ENCODE measurements at places on chromosomes 7 and 10.

- DNase-seq: no peak
Measured at GRCh38 chr7:1193593-1194424, 33.8 kb upstream of the ZFAND2A start.

GRCh38 chr7:42960762-42961161, 28.6 kb downstream of the MRPL32 start:
- DNase-seq: no peak

- DNase-seq: no peak
Measured at GRCh38 chr10:86229811-86230556, 136.6 kb downstream of the GRID1 start.

- DNase-seq: no peak
Measured at GRCh38 chr7:123096434-123096833, 100.9 kb upstream of the TAS2R16 start.

DNA sequence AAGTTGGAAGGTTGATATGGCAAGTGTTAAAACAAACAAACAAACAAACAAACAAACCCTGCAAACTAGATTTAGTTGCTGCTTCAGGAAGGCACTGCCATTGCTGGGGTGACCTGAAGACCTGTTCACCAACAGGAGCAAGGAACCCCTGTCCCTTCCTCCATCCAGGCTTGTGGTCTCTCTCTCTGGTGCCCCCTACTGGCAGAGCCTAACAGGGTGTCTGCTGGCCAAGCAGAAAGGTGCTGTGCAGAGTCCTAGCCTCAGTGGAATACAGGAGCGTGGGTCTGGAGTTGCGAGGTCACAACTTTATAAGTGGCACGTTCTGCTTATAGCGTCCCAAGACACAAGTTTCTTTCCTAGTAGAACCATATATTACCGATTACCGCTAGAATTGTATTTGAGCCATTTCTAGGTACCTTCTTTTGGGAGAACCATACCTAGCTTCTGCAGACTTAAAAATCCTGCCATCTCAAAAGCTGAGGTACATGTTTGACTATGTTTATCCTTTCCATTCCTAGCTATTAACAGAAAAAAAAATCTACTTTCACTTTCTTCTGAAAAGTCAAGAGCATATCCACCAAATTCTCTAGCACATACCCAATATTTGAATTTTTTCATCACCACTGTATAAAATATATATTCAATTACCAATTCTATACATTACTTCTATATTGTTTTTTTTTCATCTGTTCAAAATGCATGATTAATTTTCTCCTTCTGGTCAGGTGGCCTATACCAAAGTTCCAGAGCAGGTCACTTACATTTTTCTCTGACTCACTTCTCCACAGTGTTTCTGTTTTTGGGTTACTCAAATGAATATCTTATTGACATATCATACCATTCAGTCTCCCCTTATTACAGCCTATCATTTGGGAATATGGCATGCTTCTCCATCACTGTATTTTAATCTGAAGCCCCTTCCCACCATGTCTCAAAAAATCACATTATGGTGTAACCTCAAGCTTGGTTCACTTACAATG, 29.1 kb upstream of the CALD1 start:
- peak; percentile 60 for DNase-seq
